ENCODE measurements at places on chromosomes 6 and 20. TPM values are rescaled to one million over a fixed set of nuclear protein-coding genes. Genes with fewer than 3 reads are reported as not detected.

Gene TCF21
- 0.52 TPM for total RNA-seq

Gene SLC17A9
- 12.4 TPM for total RNA-seq

Gene SOBP
- total RNA-seq, result 4.7 TPM

Gene KIF25
- not detected for total RNA-seq

Gene SERAC1
- 9.1 TPM for total RNA-seq

Gene TREM1
- total RNA-seq, result 0.20 TPM

Gene SIRPB1
- total RNA-seq, result not detected

Gene GDAP1L1
- 0.77 TPM for total RNA-seq

Gene SLC26A8
- not detected for total RNA-seq

Gene VSX1
- total RNA-seq, result not detected

Gene TRDN
- not detected for total RNA-seq

Gene SLC52A3
- 0.09 TPM for total RNA-seq

Gene PLA2G7
- 0.48 TPM for total RNA-seq

Gene MROH8
- total RNA-seq, result 1.3 TPM

Gene SLC17A4
- total RNA-seq, result not detected

Gene GPR63
- total RNA-seq, result 1.6 TPM

Gene COX4I2
- not detected for total RNA-seq

Gene IER3
- 216 TPM for total RNA-seq

Gene GINS1
- 5.0 TPM for total RNA-seq

Gene CENPW
- total RNA-seq, result 16.1 TPM

Gene ASIP
- not detected for total RNA-seq

Gene ERVFRD-1
- total RNA-seq, result not detected

Gene ZC3H12D
- 0.10 TPM for total RNA-seq

Gene PSORS1C2
- total RNA-seq, result not detected

Gene LTB
- total RNA-seq, result 0.52 TPM

Gene CLVS2
- total RNA-seq, result not detected

Gene PLCG1
- total RNA-seq, result 99.6 TPM

Gene FOXF2
- 0.61 TPM for total RNA-seq

Gene SLC25A27
- 4.3 TPM for total RNA-seq

Gene SPTLC3
- total RNA-seq, result 5.6 TPM

Gene GSTA1
- total RNA-seq, result 0.38 TPM

Gene SNAP91
- 0.24 TPM for total RNA-seq

Gene RHAG
- total RNA-seq, result not detected

Gene PCK1
- total RNA-seq, result not detected

Gene EIF6
- total RNA-seq, result 232 TPM

Gene PRRT1
- 0.67 TPM for total RNA-seq

Gene DCDC2
- 3.2 TPM for total RNA-seq

Gene CRYBG1
- 1.4 TPM for total RNA-seq

Gene HMGA1
- 199 TPM for total RNA-seq

Gene OTOR
- not detected for total RNA-seq

Gene BCL2L1
- 103 TPM for total RNA-seq

Gene SPO11
- total RNA-seq, result not detected

Gene VGLL2
- total RNA-seq, result 1.7 TPM

Gene SLC2A4RG
- total RNA-seq, result 65.6 TPM

Gene PTCRA
- not detected for total RNA-seq

Gene C6orf141
- total RNA-seq, result 0.55 TPM

Gene SPATA25
- 1.7 TPM for total RNA-seq

Gene GPR6
- not detected for total RNA-seq

Gene LCA5
- 5.8 TPM for total RNA-seq

Gene E2F1
- total RNA-seq, result 2.3 TPM

Gene TMEM74B
- 2.1 TPM for total RNA-seq

Gene KCNQ5
- 0.43 TPM for total RNA-seq

All from astrocyte (in vitro differentiated cells and primary cell).